ENCODE measurements at places on chromosomes 1 and 21.
A peak's percentile ranks its signal among the peaks of the same experiment; 100 is the strongest.

DNA sequence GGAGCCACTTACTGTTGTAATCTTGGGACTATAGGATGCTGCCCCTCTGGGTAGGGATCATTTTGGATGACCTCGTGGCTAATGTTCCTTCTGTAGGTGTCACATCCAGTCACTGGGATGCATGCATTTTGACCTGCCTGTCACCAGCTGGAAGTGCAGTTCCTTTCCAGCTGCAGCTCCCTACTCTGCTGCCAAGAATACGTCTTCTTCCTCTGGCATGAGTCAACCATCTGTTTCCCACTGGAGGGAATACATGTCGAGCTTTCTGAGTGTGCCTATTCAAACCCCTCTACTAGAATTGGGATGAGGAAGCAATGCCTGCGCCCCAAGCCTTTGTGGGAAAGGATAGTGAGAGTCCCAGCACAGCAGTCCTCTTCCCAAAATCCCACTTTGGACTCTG, 415.5 kb upstream of the ADAMTS5 start:
- no peak for DNase-seq

GRCh38 chr1:231338270-231339128, at the start of gene SPRTN:
TSS of gene SPRTN (plus strand) at chr1:231338293. CDS start at chr1:231338384, 91 bp downstream.
- peak; percentile 12 for DNase-seq

- DNase-seq = no peak
Measured at GRCh38 chr1:120178799-120179756, 2.8 kb upstream of the SEC22B start.

- DNase-seq = no peak
Measured at GRCh38 chr1:44620072-44620471, 54.2 kb downstream of the TMEM53 start.

DNA sequence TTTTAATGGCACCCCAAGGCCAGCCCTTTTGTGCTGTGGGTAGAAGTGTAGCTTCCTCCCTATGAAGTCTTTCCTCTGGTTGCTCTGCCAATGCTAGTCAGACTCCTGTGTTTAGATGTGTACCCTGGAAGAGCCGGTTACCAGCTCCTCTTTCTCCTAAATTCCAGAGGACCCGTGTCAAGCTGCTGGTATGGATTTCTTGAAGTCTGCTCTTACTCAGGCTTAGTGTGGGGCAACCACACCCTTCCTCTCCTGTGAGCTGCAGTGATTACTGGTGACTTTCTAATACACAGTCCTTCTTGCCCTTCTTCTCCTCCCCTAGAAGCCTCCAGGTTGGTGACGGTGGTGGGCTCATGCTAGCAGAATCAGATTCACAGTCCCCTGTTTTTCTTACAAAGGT, 74.1 kb upstream of the AKT3 start:
- DNase-seq = peak; percentile 98
